Astrocyte of the hippocampus (primary cell): ENCODE measurements at places on chromosomes 2 and 18.
A peak's percentile ranks its signal among the peaks of the same experiment; 100 is the strongest.

DNA sequence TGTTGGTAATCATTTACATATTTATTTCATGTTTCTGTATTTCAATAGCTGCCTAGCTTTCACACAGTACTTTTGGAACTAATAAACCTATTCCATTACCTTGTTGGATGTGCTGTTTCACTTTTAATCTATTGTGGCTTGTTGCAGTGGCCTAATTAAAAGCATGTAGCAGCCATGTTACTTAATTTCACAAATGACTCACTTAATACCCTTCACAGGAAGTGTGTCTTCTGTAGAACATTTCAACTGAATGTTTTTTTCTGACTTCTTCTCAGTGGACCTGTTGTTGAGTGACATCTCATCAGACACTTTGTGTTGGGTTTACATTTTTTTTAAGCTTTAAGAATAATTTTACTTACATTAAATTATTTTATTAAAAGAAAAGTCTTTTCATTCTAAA is 260.5 kb upstream of the THUMPD2 start:
- no peak for DNase-seq

- peak; percentile 23 for DNase-seq
These were observed 469.4 kb downstream of the DLGAP1 start for GRCh38 chr18:3985664-3986063.

GRCh38 chr18:41347057-41347456 is 608.0 kb upstream of the PIK3C3 start:
- DNase-seq = peak; percentile 73

GRCh38 chr2:19425419-19425818 is 67.0 kb upstream of the OSR1 start:
- DNase-seq = no peak

GRCh38 chr2:177553176-177553884 is 160.8 kb downstream of the AGPS start:
- DNase-seq = peak; percentile 8

DNA sequence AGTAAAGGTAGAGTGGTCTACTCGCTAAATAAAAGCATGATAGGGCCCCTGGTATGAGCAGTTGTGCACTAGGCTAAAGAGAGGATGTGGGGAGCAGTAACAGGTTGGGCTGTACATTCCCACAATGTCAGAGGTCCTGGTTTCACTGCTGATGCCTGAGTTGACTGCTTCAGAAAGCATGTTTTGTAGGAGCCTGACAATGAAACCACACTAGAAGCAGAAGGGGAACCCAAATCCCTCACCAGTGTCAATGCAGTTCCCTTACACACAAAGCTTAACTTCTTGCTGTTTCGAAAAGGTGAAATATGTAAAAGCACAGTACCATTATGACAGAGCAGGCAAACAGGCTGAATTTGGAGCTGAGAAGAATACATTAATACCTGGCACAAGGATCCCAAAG is 291.7 kb upstream of the KYNU start:
- no peak for DNase-seq

DNA sequence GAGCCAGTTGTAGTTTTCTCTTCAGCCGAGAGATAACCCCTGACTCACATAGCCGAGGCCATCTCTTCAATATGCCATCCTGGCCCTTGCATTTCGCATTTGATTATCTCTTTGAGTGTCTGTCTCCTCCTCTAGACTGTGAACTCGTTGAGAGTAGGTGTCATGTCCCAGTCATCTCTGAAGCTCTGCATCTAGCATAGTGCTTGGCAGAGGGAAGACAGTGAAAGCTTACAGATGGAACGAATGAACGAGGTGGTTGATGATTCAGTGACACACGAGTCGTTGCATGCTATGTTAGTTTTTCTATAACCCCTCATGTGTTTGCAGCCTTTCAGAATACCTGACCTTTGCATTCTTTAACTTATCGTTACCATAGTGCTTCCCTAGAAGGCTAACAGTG is 59.9 kb upstream of the CYRIA start:
- DNase-seq = no peak

- DNase-seq = no peak
These were observed 756 bp upstream of the SLC35F5 start for GRCh38 chr2:113757138-113757657.

GRCh38 chr18:69954719-69955480 is 7.2 kb upstream of the CD226 start:
- DNase-seq = no peak

DNA sequence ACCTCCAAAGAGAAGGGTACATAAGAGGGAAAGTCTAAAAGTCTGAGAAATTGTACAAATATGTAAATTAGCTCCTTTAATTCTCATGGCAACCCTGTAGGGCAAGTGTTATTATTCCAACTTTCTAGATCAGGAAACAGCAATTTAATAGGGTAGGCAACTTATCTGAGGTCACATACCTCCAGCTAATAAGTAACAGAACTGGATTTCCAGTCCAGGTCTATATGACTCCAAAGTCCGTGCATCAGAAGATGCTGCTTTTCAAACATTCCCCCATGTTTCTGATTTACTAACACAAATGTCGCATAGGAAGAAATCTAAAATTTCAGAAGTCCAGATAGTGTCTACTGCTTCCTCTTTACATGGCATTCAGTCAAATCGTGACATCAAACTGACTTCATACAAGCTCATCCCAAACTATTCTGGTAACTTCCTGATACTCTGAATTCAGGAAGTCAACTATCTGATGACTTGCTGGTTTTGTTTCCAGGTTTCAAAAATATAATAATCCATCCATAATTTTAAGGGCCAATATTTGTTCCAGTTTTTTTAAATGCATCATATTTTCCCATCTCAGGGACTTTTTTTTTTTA is 419.3 kb upstream of the ACVR2A start:
- DNase-seq = no peak

DNA sequence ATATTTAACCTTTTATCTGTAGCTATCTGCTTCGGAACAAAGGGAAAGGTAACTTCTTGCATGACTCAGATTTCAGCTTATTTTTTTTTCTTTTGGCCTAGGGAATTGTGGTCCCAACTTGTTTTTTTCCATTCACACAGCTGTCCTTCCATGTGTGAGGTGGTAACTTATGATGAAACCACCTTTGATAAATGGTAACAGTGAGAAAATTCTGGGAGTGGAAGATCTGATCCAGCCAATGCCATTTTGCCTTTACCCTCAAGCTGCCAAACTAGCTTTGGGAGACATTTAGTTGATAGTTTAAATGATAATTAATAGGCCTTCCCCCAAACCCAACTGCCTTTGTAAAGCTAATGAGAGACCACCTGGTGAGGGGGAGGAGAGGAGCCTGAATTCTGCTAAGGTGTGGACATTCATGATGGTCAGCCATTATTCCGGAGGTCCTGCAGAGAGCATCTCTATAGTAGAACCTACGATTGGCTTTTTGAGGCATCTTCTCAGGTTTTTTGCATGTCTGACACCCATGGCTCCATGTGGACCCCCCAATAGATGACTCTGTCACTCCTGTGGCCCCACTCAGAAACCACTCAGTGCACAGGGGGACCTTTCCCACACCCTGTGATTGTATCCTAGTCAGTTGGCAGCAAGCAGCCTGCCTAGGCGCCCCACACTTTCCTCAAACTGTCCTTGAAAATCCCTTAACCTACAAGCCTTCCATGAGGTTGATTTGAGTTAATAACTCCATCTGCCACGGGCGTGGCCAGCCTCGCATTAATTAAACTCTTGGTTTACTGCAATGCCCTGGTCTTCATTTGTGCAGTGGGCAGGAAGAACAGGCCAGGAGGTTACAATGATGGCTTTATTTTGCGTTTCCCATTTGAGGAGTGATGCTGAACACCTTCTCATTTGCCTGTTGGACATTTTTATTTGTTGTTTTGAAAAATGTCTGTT is 263.5 kb upstream of the PXDN start:
- DNase-seq = no peak

- DNase-seq = no peak
These were observed 22.6 kb upstream of the FAP start for GRCh38 chr2:162265666-162266459.

DNA sequence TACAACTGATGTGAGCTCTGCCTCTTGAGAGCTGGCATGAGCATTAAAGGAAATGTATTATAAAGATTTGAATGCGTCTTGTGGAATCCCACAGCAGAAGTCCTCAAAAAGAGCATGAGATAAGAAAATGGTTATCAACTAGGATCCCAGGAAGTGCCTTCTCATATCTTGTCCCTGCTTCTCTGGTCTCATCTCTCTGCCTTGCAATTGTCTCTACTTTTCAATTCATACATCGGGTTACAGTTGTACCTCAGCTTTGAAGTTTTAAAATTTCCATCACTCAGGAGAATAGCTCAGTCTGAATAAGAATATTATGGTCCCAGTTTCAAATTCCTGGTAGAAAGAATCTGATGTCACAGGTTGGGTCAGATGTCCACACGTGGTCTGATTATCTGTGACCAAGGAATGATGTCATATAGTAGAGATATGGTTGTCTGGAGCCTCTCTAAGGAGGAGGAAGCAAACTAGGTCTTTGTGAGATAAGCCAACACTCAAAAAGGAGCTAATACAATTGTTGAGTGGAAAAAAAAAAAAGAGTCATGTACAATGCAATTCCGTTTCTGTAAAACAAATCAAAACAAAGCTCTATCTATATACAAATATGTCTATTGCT is 21.7 kb upstream of the CCDC88A start:
- no peak for DNase-seq

DNA sequence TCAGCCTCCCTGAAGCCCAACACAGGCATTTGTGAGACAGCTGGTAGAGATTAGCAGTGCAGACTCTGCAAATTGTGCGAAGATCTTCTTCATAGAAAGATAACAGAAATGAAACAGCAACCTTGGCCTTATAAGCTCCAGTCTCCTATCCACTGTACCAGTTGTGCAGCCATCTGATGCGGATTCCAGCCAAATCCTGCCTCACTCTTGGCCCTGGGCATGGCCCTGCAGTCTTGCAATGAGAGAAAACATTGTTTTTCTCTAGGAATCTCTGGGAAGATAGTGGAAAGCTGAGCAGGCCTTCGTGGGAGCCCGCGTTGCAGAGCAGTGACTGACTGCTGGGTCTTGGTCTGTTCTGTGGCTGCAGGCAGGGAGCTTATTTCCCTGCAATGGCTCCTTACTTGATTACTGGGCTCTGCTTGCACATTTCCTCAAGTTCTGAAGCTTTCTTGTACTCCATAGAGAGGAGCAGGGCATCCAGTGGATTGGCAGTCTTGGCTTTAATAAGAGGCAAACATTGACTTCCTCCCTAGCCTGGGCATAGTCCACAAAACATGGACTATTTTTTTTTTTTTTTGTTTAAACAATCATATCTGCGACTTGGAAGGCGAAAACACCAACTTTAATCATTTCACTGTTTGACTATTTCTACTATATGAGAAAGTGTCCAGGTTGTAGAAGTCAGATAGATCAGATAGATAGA is 193.0 kb downstream of the ACTR3 start:
- no peak for DNase-seq

DNA sequence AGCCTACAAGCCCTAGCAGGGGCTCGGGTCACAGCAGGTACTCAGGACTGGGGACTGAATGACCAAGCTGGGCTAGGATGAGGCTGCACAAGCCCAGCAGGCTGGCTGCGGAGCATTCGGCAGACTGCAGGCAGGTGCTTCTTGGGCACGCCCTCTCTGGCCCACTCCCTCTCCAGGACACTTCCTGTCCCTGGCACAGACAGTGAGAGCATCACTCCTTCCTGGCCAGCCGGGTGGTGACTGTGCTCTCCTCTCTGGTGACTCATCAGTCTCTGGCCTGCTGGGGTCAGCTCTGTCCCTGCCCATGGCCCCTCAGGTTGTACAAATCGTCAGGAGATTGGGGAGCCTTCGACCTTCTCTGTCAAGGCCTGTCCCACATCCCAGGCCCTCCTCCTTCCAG is 22.5 kb downstream of the C1QL2 start:
- no peak for DNase-seq

DNA sequence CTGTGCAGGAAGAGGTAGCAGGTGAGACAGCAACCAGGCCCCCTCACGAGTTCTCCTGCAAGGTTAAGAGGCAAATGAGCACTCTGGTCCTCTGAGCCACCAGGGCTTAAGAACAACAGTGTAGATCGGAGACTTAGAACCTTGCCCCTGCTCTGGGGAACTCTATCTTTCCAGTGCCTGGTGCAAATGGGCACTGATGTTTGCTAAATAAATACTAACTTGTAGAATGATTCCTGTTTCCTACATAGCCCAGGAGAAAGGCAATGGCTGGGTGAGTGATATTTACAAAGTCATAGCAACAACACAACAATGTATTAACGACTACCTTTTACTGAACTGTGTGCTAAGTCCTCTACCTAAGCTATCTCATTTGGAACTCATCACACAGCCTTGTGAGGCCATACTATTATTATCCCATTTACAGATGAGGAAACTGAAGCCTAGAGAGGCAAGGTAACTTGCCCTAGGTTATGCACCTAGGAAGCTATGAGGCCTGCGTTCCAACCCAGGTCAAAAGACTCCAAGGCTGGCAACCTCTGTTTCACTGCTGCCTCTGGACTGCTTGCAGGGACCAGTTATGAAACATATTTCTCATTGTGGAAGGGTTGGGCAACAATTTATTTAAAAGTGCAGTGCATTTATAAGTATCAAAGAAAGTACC is 4.3 kb downstream of the ATP8B1 start:
- DNase-seq = no peak

DNA sequence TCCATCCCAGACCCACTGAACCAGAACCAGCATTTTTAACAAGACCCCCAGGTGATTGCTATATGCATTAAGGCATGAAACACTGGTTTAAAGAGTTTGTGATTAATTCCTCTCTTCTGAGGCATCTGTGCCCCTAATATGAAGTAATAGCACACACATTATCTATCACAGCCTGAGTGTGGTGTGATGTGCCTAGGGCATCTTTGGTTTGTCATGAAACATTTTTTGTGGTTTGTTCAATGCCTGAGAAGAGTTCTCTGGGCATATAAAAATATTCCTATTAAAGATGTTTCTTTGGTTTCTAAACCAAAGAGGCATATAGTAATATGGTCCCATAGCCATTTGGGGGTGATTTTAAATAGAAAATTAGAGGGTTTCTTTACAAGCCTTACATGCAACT is 221.7 kb upstream of the SPOPL start:
- no peak for DNase-seq

GRCh38 chr2:209990838-209991237 is 11.6 kb upstream of the RPE start:
- no peak for DNase-seq

DNA sequence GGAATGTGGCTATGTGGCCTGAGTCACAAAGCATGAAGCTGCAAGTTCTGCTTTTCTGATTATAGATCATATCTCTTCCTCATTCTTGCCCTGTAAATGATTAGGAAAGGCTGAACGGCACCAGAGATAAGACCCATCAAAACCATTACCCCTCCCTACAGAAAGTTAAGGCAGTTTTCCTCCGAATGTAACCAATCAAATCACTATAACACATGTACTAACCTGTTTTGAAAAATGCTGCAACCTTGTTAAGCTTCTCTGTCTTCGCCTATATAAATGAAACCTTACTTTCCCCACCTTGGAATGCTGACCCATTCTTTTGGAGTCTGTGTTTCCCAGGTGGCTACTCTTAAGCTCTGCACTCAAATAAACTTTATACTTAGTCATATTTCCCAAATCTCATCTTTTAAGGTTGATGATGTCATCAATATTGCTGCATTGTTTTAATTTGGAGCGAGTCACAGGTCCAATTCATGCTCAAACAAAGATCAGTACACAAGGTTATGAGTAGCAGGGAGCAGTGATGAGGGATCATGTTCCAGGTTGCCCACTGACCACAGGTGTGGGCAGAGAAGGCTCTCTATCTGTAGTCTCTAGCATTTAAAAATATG is 662.3 kb downstream of the IRS1 start:
- DNase-seq = no peak

- no peak for DNase-seq
These were observed 197.1 kb downstream of the BCL11A start for GRCh38 chr2:60356346-60356745.

GRCh38 chr18:10783941-10784340 is 258.1 kb downstream of the NAPG start:
- no peak for DNase-seq
